ENCODE measurements at places on chromosomes 7 and 10. TPM values are rescaled to one million over a fixed set of nuclear protein-coding genes. Genes with fewer than 3 reads are reported as not detected.

GRCh38 chr7:102417105-102417504 lies 16.3 kb upstream of the ORAI2 start:
- no peak for DNase-seq

- no peak for DNase-seq
Observed at GRCh38 chr7:84697506-84697905, 489.4 kb downstream of the SEMA3D start.

GRCh38 chr10:124563320-124564040 lies 101.9 kb downstream of the LHPP start:
- DNase-seq: no peak

DNA sequence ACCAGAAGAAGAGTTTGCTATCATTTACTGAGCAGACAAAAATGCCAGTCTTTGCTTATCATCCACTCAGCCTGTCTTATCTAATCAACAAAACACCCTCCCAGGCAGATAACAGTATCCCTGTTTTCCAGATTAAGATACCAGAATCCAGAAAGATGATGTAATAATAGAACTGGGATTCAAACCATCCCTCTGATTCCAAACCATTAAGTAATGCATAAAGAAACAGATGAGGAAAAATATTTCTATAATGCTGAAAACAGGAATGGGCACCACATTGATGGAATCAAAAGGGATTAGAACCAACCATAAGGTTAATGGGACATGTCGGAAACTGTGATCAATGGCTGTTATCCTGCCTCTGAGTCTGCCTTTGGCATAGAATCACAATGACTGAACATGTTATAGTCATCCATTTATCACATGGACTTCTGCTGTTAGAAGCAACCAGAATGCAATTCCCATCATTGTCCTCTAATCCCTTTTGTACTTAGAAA lies 92.1 kb upstream of the RSU1 start:
- no peak for DNase-seq

GRCh38 chr7:99451936-99452335 lies 13.2 kb downstream of the CPSF4 start:
- no peak for DNase-seq

GRCh38 chr10:93440591-93441091 lies 41.5 kb downstream of the MYOF start:
- no peak for DNase-seq

AKR1E2 gene
- 5.4 TPM for total RNA-seq

GRCh38 chr10:36670621-36671402 lies 454.6 kb upstream of the ANKRD30A start:
- no peak for DNase-seq

DNA sequence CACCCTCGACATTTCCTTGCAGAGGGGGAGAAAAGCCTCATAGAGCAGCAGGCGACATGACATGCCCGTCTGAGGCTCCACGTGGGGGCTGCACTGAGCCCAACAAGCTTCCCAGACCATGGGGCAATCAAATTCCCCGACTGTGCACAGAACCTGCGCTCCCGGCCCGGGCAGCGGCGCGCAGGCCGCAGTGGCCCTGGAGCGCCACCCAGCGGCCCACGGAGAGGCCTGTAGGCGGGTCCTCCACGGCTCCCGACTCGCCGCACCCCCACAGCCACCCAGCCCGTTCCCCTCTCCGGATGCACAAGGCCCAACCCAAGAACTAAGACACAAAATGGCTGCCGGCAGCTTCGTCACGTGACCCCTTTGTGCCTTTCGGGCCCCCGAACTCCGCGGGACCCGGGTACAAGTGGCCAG lies 816 bp downstream of the EPC1 start:
- DNase-seq: peak; percentile 98

LRRC17 gene
- total RNA-seq: 2.1 TPM

GRCh38 chr10:5573319-5573950 lies 48.7 kb downstream of the CALML3 start:
- no peak for DNase-seq

VPS37D gene
- total RNA-seq: 3.0 TPM

- DNase-seq: no peak
Observed at GRCh38 chr10:129899276-129900130, 64.6 kb downstream of the EBF3 start.

ZNF467 gene
- 7.0 TPM for total RNA-seq

DNA sequence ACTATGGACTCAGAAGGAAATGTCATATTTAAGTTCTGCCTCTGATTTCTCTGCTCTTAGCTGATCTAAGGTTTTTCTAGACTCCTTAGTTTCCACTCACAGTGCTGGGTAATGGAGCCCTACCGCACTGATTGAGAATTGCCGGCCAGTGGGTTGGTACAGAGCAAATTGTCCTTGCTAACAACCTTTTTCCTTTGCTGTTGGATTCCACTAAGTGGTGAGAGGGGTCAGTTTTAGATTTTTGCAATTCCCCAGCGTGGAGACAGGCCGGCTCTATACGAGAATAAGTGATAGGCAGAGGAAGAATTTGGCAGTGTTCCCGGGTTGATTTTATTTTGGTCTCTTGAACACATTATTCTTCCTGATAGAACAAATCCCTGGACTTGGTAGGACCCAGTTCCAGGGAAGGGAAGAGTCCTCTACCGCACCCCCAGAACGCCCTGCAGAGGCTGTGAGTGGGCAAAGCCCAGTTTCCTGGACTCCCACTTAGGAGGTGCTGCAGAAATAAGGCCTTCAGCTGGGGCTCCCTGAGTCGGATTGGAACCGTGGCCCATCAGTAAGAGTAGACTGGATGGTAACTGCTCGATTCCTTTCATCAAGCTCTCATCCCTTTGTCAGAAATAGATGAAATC lies 3.0 kb upstream of the NRP1 start:
- DNase-seq: no peak

NUTM2E gene
- total RNA-seq: not detected

- DNase-seq: peak; percentile 31
Observed at GRCh38 chr10:71265618-71266146, 53.3 kb downstream of the UNC5B start.

RBP4 gene
- 12.8 TPM for total RNA-seq

GRCh38 chr7:116120839-116121238 lies 89.5 kb upstream of the TES start:
- no peak for DNase-seq

GRCh38 chr7:73602721-73603651 lies 21.3 kb downstream of the MLXIPL start:
- DNase-seq: peak; percentile 46

DNA sequence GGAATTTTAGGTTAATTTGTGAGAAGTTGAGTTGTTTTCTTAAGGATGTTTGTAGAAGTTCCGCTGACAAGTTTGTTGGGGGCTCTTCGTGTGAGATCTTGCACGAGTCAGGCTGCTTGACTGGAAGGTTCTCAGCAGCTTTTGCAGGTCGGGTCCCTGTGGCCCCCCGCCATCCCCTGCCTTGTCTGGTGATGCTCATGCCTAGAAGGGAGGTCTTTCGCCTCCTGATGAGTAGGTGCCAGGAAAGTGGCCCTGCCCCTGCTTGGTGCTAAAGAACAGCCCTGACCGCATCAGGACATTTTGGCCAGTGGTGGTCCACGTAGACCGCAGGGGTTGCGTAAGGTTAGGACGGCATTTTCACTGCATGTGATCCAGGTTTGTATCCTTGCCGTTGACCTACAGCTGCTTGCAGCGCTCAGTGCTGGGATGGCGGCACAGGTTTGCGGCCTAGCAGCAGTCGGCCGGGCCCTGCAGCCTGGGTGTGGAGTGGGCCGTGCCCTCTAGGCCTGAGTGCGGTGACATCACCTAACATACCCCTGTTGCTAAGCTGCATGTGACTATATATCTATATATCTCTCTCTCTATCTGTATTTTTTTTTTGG lies 62.4 kb downstream of the DNAJB6 start:
- no peak for DNase-seq

AKR1C3 gene
- total RNA-seq: 40.5 TPM

DNA sequence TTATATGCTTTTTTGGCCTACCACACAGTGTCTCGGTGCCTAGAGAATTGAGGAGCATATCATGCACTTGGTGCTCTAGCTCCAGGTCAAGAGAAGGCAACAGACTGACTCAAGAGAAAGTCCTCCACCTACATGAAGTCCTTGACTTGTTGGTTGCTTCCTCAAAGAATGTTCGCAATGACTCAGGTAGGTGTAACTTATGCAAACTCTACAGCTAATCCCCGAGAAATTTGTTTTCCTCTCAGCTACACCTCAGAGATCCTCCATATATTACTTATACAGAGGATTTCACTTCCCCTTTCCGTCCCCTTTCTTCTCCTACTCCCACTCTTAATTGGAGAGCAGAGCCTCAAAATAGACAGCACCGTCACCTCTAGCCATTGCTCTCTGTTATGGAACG lies 1013.1 kb downstream of the KCNMA1 start:
- no peak for DNase-seq

- no peak for DNase-seq
Observed at GRCh38 chr10:106751091-106751490, 413.4 kb downstream of the SORCS1 start.

GRCh38 chr10:122010405-122011050 lies 21.6 kb downstream of the TACC2 start:
- no peak for DNase-seq

ADAM22 gene
- 1.2 TPM for total RNA-seq

LIPN gene
- total RNA-seq: not detected

TRPV5 gene
- total RNA-seq: not detected

AIMP2 gene
- total RNA-seq: 56.7 TPM

DNA sequence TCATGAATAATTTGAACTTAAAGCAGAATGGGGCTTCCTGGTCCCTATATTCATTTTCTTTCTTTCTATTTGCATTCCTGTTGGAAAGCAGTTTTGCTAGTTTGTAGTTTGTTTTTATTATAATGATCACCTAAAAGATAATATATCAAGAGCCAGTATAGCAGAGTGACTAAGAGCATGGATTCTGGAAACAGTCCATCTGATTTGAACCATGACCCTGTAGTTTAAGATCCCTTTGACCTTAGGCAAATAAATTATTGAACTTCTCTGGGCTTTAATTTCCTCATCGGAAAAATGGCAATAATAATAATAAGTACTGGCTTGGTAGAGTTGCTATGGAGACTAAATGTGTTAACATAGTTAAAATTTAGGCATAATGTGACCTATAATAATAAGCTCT lies 76.1 kb downstream of the DGKB start:
- DNase-seq: no peak

LRRTM3 gene
- not detected for total RNA-seq

- DNase-seq: peak; percentile 41
Observed at GRCh38 chr10:132457328-132458070, 60.5 kb downstream of the PWWP2B start.

C7orf57 gene
- total RNA-seq: not detected

DNA sequence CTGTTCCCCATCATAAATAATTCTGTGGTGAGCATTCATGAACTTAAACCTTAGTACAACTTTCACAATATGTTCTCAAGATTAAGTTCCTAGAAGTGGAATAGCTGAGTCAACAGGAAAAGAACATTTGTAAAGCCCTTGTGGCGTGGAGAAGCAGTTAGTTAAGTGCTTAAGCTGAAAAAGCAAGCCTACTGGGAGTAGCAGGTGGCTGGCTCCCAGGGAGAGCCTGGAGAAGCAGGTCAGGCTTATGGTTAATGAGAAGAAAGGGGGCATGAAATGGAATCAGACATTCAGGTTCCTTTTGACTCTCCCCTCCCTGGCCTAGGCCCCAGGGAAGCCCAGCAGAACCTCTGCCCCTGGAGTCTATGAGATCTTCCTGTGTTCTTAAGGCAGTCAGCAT lies 35.3 kb downstream of the VSTM4 start:
- no peak for DNase-seq

DNA sequence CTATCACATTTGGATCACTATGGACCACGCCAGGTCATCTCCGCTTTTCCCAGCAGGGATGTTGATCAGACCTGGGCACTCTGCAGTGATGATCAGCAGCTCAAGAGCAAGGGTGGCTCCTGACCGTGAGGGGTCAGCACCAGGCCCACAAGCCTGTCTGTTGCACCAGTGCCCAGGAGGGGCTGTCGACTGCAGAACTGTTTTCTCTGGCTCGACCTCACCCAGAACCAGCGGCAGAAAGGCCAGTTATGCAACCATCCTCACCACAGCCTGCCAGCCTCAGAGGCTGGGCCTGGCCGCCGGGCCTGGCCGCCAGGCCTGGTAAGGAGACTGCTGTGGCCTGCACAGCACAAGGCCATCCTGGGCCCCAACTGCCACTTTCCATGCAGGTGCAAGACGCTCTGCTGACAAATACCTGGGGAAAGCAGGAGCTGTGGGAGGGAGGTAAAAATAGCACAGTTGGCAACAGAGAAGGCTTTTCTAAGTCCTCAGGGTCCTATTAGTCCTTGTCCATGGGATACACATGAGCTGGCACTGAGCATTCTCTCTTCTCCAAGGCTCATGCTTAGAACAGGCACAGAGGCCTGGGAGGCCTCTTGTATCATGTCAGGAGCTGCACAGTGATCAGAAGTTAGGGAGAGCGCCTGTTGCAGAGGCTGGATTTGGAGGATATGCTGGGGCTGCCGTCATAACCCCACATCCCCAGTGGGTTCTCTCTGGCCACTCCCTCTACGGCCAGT lies 17.5 kb downstream of the KCNMA1 start:
- DNase-seq: no peak

PSD gene
- 0.49 TPM for total RNA-seq

DNA sequence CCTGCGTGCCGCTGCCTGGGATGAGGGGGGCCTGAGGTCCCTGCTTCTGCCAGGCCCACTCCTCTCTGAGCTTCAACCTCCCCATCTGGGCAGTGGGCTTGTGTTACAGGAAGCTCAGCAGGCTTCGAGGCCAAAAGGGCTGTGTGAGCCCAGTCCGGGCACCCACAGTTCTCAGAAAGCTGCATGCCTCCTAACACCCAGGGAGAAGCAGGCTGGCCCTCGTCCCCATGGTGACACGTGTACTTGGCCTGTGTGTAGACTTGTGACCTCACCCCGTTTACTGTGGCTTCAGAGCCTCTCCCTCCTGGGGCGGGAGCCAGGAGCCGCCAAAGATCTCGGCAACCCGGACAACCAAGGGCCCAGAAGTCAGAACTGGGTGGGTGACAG lies 2.2 kb upstream of the GRIFIN start:
- peak; percentile 88 for DNase-seq

DNA sequence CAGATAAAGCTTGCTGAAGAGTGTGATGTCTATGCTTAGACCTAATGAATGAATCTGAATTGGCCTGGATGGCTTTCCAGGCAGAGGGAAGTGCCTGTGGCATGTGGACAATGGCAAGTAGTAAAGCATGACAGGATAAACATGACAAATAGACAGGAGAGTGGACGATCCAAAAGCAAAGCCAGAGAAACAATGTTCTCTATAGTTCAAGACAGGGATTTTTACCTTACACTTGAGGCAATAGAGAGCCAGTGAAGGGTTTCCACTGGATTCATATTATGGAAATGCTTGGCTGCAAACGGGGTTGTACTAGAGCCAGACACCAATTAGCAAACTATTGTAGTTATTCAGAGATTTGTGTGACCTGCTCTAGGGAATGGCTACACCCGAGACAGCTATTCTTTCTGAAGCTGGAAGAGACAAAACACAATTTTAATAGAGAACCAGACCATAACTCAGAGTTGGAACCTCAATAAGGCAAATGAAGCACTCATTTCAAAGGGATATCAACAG lies 2.3 kb downstream of the AGMO start:
- no peak for DNase-seq

- no peak for DNase-seq
Observed at GRCh38 chr7:103990991-103991390, 1.5 kb upstream of the RELN start.

- no peak for DNase-seq
Observed at GRCh38 chr7:141123522-141123921, 49.7 kb downstream of the TMEM178B start.

Measured in Right ventricle myocardium inferior (tissue), 1 donor.